Heart right ventricle (tissue), 16 donors: ENCODE measurements at places on chromosomes 4 and X.

GRCh38 chrX:110477593-110478228, 119.1 kb downstream of the RTL9 start:
- no peak for DNase-seq

DNA sequence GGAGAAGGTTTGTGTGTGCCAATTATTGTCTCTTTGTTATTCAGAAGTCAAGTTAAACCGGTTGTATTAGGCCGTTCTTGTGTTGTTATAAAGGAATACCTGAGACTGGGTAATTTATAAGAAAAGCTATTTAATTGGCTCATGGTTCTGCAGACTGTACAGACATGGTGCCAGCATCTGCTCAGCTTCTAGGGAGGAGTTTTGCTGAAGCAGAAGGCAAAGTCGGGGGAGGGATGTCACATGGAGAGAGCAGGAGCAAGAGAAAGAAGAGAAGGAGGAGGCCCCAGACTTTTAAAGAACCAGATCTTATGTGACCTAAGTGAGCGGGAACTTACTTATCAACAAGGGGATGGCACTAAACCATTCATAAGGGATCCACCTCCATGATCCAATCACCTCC, 349.3 kb upstream of the PCDH18 start:
- no peak for DNase-seq

DNA sequence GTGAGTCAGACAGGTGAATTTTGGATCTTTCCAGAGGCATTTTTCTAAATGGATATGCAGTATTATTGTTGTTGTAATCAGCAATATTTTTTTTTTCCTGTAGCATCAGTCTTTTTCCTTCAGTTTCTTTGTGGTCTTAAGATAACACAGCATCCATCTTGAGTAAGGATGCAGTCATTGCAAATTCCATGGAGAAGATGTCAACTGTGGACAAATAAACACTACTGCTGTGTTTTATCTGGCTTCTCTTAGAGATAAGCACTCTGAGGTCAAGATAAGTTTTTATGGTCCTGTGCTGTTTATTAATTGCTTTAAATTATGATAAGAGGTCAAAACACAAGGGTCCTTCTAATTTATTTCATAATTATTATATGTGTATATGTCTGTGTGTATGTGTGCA, 1255.7 kb downstream of the ADGRL3 start:
- no peak for DNase-seq

DNA sequence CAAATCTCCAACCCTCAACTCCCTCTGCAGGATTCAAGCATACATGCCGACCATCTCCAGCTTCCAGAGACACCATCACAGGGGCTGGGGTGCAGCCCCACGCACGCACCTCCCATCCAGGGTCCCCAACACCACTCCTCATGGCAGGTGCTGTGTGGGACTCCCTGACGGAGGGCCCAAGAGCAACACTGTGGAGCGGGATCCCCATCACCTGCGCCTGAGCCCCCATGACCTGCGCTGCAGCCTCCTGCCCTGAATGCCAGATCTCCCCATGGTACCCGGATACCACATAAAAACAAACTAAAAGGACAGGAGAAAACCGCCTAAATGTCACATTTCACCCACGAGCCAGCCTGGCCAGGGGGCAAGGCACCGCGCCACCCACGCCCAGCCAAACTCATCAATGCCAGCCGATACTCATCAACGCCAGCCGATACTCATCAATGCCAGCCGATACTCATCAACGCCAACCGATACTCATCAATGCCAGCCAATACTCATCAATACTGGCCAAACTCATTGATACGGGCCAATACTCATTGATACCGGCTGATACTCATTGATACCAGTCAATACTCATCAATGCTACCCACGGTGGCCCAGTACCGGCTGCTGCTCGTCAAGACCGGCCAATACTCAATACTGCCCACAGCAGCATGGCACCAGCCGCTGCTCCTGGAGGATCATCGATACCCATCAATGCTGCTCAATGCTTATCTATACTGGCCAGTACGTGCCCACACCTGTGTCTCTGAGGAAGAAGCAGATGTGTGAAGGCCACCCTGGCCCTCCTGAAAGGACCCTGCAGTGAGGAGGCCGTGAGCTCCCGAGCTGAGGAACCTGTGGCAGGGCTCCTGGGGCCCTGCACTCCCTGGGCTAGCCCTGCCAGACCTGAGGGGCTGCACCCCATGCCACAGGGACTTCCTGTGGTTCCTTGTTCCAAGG, 6.2 kb downstream of the CTBP1 start:
- DNase-seq, result peak; percentile 3

DNA sequence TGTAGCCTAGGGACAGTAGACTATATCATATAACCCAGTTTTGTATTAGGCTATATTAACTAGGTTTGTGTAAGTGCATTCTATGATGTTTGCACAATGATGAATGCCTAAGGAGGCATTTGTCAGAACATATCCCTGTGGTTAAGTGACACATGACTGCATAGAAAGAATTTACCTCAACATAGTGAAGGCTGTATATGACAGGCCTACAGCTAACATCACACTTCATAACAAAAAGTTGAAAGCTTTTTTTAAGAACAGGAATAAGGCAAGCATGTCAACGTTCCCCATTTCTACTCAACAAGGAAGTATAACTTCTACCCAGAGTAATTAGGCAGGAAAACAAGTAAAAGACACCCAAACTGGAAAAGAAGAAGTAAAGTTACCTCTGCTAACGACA, 165.9 kb upstream of the NDST4 start:
- no peak for DNase-seq

DNA sequence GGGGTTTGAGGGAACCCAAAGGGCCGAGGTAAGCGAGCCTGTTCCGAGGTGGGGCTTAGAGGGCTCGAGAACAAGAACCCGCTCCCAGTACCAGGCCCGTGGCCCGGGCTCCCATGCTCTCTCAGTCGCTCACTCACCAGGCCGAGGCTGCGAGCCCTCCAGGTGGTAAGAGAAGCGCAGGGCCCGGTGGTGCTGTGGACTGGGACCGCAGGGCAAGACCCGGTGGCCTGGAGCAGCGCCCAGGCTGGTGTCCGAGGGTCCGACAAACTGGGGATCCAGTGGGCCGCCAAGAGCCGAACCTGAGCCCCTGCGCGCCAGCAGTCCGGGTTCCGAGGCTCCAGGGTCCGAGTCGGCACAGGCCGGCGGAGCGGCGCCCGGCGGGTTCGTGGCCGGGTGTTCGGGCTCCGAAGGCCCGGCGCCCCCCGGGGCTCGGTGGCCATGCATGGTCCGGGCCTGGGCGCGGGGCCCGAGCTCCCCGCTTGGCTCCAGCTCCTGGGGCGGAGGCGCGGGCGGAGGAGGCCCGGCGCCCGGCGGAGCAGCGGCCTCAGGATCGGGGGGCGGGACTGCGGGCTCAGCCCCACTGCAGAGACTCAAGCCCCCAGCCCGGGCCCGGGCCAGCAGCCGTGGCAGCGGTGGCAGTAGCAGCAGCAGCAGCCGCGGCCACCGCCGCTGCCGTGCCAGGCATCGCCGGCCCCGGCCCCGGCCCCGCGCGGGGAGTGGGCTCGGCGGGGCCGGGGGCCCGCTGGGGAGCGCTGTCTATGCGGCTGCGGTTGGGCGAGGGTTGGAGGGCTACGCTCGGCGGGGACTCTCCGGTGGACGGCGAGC, 833 bp downstream of the FGD1 start:
- DNase-seq, result peak; percentile 29

GRCh38 chr4:60605646-60606354, 594.3 kb upstream of the ADGRL3 start:
- DNase-seq, result no peak
